ENCODE measurements at places on chromosomes 4 and X.

GRCh38 chr4:1611501-1611870, 72.6 kb downstream of the FAM53A start:
- no peak for DNase-seq

- no peak for DNase-seq
Measured at GRCh38 chr4:27057053-27057452, 196.4 kb downstream of the STIM2 start.

DNA sequence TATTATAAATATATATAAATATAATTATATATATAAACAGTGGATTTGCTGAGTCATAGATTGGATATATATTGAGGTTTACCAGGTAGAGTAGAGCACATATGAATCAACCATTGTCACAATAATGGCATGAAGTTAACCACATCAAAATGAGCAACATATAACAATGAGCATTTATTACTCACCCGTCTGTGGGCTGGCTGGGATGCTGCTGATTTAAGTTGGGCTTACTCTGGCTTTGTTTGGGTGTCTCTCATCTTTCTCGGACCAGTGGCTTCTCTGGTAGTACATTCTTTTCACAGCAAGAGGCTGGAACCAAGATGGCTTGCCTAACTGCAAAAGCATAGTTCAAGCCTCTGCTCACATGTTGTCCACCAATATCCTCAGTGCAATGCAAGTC, 111.7 kb upstream of the TAPT1 start:
- no peak for DNase-seq

DNA sequence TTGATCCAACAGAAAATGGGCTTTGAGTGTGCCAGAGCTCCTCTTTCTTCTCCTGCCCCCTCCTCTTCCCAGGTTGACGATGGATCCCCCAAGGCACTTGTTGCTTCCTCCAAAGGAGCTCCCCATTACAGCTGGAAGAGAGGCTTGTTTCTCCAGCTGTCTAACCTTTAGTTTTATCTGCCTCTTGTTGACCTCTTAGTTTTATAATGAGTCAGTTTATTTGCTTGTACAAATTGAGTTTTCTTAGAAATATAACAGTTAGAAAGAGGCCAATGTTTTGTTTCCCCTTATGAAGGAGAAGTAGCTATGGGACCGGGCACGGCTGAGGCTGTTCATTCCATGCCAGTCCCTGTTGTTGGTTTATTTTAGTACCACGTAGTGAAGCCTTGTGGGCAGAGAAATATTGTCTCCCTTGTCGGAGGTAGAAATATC, 158.2 kb downstream of the SPRY1 start:
- no peak for DNase-seq

- no peak for DNase-seq
Measured at GRCh38 chr4:2482693-2483092, 13.8 kb downstream of the RNF4 start.

DNA sequence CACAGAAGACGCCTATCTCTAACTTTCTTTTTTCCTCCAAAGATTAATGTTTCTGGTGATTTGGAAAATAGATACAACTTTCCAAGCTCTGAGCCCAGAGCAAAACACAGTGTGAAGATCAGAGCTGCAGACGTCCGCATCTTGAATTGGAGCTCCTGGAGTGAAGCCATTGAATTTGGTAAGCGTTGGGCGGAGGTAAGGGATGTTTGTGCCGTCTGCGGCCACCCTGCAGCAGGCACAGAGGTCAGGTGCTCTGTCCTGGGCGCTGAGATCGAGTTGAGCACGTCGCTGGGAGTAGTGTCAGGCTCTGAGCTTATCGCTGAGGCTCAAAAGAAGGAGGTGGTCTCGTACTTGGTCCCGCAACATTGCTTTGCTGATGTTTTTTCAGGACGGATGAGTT, 31.8 kb downstream of the CSF2RA start:
- DNase-seq: no peak

DNA sequence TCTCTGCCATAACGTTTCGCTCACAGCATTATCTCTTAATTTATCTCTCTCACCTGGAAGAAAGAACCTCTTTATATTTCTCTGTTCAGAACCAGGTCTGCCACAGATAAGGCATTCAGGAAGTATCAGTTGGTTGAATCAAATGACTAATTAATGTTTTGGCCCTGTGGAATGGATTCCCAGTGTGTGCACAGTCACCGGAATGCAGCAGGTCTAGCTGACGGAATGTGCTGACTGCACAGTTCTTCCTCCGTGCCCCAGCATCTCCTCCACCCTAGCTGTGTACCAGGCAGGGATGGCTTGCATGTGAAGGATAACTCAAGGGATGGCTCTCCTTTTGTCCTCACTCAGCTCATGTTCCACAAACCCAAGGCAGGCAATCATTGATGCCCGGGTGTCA, 141.8 kb upstream of the MSX1 start:
- no peak for DNase-seq

DNA sequence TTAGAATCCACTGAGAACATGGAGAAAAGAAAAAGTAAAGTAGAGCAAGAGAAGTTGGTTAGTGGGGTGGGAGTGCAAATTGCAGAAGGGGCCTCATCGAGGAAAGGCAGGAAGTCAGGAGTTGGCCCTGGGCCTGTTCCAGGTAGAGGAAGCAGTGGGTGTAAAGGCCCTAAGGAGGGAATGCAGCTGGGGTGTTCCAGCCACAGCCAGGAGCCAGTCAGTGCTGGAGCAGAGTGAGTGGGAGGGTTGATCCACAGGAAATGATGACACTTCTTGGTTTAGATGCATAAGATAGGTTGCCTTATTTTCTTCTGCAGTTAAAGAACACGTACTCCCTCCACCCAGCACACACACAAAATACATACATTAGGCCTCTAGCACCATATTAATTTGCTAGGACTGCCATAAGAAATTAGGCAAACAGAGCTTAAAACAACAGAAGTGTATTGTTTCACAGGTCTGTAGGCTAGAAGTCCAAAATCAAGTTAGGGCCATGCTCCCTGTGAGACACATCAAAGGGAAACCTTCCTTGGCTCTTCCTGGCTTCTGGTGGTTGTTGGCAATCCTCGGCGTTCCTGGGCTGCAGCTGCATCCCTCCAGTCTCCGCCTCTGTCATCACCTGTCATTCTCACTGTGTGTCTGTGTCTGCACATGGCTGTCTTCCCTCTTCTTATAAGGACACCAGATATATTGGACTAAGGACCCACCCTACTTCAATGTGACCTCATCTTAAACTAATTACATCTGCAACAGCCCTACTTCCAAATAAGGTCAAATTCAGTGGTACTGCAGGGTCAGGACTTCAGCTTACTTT, 205.9 kb downstream of the AASDH start:
- no peak for DNase-seq

GRCh38 chrX:110060317-110060716, 57.4 kb downstream of the TMEM164 start:
- no peak for DNase-seq
